ENCODE measurements at places on chromosomes 13 and 19.

GRCh38 chr13:30113983-30114570 lies 193.3 kb downstream of the KATNAL1 start:
- no peak for DNase-seq

GRCh38 chr19:46085888-46086287 lies 38.6 kb downstream of the IGFL3 start:
- no peak for DNase-seq

DNA sequence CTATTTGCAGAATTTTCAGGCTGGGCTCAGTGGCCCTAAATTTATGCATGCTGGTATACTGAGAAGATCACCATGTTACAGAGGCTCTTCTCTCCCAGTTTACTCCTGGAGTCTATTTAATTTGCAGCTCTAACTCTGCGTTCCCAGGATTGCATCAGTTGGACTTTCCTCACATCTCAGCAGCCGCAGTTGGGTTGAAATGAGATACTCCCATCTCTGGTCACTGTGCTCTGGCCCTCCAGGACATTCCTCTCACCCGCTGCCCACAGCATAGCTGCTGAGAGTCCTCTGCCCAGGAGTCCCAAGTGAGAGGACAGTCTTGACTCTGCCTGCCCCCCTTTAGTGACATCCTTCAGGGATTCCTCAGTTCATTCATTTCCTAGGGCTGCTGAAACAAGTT lies 150.9 kb downstream of the LACC1 start:
- DNase-seq, result no peak

GRCh38 chr13:46367617-46368327 lies 19.3 kb downstream of the RUBCNL start:
- no peak for DNase-seq

DNA sequence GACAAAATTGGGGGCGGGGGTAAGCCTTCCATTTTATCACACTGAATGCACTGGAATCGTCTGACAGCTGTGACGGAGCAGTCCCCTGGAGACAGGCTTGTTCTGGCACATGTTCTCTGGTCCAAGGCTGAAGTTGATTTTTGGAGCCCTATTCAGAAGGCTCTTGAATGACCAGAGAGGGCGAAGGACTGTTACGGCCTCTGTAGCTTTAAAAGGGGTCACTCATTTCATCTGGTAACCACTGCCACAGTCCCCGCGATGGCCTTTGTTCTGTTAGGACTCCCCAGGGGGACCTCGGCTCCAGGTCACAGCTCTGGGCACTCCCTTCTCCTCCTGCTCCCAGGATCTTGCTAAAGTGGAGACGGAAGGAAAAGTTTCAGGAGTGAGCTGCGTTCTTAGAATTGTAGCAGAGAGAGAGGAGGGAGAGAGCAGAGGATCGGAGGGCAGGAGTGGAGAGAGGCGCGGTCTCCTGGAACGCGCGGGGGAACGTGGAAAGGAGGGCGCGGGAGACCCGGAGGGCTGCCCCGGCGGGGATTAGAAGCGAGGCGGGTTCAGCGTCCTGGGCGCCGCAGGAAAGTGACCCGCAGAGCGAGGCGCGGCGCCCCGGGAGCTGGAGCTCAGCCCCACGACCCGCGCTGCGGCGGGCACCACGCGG lies 134.3 kb upstream of the MYO16 start:
- no peak for DNase-seq

GRCh38 chr13:60210510-60211330 lies 47.0 kb upstream of the DIAPH3 start:
- DNase-seq, result no peak

DNA sequence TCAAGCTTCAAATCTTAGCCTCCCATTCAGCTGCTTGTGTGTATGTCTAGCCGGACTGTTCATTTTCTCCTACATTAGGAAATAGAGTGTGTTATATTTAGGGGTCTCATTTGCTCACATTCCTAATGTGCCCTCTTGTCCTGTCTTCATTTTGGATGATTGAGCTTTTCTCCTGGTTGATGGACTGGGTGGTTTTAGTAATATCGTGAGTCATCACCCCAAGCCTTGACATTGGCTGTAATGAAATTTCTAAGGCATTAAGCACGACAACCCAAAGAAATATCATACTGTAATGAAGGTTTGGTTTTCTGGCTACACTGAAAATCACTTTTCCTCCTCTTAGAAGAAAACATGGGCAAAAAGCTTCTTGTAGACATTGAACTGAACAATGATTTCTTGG lies 110.7 kb upstream of the WASF3 start:
- no peak for DNase-seq

DNA sequence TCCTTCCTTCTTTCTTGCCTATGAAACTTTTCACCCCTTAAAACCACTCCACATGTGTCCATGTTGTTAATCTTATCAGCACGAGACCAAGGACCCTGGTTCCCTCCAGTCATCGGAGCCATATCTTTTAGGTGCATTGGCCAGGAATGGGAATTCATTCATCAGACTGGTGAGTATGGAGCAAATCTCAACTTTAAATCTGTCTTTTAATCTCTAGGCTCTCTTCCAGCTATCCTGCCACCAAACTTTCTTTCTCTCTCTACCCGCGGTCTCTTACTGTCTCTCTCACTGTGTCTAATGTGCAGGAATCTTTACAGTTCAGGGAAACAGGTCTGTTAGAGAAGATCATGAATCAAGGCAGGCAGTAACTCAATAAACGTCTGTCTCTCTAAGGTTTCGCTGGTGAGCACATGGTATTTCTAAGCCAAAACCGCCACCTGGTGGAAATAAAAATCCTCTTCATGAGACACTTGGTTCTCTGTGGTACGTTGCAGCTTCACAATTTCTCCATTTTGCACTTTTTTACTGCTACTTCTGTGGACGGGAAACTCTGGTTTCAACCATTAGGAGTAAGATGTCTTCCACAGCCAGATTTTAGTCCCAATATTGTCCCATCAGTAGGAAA lies 16.1 kb downstream of the LGALS16 start:
- DNase-seq, result peak; percentile 73

GRCh38 chr13:106467427-106468122 lies 67.9 kb downstream of the EFNB2 start:
- no peak for DNase-seq

DNA sequence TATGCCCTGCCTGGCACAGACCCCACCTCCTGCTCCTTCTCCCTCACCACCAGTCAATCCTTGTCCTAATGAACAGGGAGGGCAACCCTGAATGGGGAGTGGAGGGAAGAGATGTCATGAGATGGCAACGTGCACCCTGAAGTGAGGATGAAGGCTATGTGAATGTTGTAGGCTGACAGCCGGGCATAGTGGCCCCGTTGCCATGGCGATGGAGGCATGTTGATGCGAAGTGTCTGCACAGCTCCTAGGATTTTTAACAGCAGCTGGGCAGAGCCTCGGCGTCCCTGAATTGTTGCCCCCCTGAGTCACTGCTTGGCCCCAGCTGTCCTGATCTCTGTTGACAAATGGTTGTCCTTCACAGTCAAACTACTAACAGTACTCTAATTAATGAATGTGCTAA lies 4.8 kb upstream of the ALOX5AP start:
- DNase-seq, result peak; percentile 98

DNA sequence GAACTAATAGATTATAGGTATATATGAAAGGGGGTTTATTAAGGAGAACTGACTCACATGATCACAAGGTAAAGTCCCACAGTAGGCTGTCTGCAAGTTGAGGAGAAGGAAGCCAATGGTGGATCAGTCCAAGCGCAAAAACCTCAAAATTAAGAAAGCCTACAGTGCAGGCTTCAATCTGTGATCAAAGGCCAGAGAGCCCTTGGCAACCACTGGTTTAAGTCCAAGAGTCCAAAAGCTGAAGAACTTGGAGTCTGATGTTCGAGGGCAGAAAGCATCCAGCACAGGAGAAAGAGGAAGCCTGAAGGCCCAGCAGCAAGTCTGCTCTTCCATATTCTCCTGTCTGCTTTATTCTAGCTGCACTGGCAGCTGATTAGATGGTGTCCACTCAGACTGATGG lies 721.3 kb upstream of the PCDH9 start:
- no peak for DNase-seq

- peak; percentile 69 for DNase-seq
These were observed 907 bp downstream of the KDELR1 start for GRCh38 chr19:48390188-48391099.

DNA sequence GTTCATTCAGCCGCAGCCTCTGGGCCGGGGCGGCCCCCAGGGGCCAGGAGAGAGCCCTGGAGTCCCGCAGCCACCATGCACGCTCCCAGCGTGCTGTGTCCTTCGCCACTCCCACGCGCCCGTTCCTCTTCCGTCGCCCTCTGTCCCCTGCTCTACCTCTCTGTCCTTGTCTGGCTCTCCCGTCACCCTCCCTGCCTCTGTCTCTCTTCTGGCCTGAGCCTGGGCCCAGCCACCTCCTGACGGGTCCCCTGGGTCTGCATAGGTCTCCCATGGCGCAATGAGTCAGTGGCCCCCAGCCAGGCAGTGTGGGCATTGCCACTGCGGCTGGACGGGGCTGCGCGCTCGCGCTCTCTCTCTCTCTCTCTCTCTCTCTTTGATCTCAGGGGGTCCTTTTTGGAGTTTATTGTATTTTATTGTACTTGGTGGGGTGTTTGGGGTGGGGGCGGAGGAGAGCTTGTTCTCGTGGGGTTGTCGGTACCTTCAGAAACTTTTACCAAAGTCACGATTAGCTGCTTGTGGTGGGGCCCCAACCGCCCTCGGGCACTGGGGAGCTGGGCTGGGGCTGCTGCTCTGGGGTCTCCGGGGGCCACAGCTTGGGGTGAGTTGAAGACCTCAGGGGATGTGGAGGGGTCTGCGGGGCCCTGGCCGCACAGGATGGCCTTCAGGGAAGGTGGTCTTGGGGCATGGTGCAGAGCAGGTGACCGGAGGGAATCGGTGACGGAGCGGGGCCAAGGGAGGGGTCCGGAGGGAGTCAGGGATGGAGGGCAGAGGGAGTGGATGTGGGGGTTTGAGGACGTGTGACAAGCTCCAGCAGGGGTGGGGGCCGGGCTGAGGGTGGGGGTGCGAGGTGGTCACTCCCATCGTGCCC lies 1.7 kb upstream of the TGFBR3L start:
- no peak for DNase-seq

DNA sequence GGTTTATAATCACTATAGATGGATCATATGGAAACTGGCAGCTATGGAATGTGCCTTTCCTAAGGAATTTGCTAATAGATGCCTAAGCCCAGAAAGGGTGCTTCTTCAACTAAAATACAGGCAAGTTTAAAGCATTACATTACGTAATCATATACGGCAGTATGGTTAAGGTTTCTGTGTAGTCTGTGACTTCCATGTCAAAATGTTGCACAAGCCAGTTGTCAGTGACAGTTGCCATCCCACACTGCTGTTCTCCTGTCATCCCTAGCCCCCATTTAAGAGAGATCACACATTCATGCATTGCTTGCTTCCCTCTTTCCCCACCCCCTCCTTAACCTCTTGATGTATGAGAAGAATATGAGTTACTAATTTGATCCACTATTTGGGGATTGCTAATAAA lies 47.3 kb downstream of the BRCA2 start:
- DNase-seq, result no peak

DNA sequence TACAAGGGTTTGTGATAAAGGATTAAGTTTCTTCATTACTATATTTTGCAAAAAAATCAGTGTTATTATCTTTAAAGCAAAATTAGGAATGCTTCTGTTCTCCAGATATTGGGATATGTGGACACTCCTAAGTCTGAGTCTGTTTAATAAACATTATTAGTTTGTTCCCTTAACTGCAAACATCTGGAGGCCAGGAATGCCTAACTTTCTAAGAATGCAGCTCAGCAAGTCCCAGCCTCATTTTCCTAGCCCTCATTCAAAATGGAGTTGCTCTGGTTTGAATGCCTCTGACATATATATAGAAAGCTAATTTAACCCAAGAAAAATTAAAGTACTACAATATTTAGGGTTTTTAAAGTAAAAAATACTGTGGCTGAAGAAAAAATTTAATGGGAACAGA lies 33.6 kb upstream of the EDNRB start:
- DNase-seq, result no peak

DNA sequence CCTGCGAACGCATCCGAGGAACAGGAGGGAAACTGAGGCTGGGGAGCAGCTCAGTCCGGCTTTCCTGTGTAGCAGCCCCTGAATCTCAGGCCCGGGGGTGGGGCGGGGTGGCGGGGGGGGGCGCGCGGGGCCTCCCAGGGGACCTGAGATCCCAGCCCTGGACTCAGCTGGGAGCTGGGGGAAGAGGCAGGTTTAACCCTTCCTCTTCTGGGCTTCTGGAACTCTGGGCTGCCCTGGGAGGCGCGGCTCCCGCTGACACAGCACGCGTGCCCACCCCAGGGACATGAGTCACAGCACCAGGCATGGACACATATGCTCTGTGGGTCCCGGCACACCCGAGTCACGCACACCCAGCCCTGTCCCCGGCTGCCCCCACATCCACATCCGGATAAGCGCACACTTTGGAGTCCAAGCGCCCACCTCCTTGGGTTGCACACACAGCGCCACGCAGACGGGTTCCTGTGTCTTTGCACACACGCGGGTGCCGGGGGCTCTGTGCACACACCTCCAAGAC lies 3.5 kb upstream of the CIRBP start:
- peak; percentile 48 for DNase-seq

DNA sequence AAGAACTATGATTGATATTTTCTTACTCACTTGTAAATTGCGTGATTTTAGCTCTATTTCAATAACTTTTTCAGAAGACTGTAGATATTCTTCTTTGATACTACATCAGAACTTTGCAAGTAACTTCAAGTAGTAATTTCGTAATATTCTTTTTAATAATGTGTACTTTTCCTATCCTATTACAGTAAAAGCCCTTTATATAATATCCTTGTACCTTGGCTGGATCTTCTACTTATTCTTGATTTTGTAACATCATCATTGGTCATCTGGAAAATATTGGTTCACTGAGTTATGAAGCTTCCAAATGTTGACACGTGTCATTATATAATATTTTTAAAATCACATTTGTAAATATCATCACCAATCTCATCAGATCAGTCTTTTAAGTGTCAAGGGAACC lies 32.4 kb downstream of the POLR1D start:
- DNase-seq, result no peak

GRCh38 chr19:55481794-55482155 lies 3.2 kb upstream of the NAT14 start:
- no peak for DNase-seq

- DNase-seq, result peak; percentile 91
These were observed 754.9 kb downstream of the OLFM4 start for GRCh38 chr13:53783471-53783870.

- DNase-seq, result no peak
These were observed 238.2 kb downstream of the B3GLCT start for GRCh38 chr13:31437975-31438374.

DNA sequence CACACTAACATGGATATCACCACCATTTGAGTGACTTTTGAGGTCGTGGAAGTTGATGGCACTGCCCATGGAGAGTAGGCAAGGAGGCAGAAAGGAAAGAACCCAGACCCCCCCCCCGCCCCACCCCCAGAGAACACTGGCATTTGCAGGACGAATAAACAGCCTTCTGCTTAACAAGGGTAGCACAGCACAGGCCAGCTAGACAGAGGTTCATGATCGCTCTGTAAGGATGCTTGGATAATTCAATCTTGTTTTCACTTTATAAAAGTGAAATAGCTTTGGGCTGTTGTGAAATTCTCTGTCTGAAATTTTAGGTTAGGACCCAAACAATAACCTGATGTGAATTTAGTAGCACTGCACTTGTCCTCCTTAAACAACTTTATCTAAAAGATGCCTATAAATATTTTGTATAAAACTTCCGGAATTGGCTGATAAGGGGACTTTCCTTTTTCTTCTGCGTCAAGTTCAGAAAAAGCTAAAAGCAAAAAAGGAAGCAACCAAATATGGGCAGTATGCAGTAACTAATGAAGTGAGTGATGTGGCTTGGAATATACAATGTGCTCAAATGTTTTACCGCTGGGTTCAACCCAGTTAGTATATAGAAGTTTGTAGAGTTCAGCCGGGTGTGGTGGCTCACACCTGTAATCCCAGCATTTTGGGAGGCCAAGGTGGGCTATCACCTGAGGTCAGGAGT lies 163.7 kb downstream of the SHISA2 start:
- no peak for DNase-seq

Data from NCI-H524 (cell line).